ENCODE measurements at places on chromosomes 4 and X.

DNA sequence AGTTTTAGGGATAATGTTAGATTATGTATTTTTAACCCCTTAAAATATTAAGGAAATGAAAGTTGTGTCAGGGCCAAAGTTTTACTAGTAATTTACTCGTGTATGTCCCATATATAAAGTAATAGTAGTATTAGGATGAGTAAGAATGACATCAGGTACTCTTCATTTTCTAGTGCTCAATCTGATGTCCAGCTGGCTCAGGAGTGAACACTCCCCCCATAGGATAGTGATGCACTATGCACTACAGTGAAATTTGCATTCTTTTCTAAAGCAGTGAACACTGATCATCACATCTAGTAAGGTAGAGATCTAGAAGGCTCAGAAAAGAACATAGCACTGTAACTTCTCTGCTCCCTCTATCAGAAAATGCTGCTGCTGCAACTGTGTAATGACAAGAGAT lies 409.7 kb downstream of the GLUD2 start:
- no peak for DNase-seq

- DNase-seq: no peak
Observed at GRCh38 chr4:178812866-178813265, 1370.6 kb upstream of the AGA start.

- DNase-seq: no peak
Observed at GRCh38 chr4:164056426-164057142, 562.1 kb downstream of the TMA16 start.

GRCh38 chr4:119726505-119726904 lies 97.9 kb upstream of the PDE5A start:
- DNase-seq: no peak

- DNase-seq: no peak
Observed at GRCh38 chr4:14520171-14520570, 482.1 kb upstream of the CPEB2 start.

DNA sequence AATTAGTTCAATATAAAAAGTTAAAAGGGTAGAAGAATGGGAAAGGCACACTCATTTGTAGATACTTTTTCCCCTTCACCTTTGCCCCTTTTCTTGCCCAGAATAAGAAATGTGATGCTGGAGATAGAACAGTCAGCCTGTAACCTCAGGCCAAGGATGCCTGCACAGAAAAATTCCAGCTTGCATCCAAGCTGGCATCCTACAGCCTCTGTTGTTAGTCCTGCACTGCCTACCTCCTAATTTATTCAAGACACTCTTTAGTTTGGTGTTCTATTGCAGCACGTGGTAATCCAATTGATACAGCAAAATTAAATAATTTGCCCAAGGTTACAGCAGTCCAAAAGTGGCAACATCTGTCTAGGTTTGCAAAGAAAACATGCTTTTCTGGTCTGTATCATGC lies 9.7 kb upstream of the USO1 start:
- no peak for DNase-seq

- DNase-seq: no peak
Observed at GRCh38 chrX:48936429-48937053, 17.7 kb upstream of the PIM2 start.

DNA sequence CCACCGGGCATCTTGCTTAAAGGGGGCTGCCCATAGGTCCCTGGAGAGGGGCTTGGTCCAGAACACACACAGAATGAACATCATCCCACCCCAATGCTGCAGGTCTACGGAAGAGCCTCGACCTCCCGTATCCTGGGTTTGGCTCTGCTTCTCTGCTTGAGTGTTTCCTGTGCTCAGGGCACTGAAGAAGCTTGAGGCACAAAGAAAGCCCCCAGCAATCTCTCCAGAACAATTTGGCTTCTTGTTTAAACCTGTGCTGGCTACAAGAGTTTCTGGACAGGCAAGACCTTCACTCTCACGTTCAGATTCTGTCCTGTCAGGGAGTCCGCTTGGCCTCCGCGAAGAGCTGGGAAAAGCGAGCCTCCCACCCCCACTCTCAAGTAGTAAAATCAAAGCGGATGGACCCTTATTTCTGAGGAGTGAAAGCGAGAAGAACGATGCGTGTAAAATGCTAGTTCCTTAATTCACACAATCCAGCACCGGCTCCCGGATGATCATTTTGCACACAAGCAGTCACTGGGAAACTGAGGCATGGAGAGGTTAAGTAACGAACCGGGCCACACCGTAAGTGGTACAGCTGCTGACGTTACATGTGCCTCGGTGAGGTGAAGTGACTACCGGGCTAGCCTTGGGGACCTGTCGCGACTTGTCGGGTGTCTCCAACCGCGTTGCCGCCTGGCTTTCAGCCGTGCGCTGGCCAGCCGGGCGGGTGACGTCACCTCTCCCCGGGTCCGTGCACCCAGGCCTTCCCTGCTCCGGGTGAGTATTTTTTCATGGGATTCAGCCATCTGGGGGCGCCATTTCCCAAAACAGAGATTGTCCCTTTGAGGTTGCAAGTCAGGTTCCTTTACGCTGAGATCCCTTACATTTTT lies 3.1 kb upstream of the SFRP2 start:
- no peak for DNase-seq

DNA sequence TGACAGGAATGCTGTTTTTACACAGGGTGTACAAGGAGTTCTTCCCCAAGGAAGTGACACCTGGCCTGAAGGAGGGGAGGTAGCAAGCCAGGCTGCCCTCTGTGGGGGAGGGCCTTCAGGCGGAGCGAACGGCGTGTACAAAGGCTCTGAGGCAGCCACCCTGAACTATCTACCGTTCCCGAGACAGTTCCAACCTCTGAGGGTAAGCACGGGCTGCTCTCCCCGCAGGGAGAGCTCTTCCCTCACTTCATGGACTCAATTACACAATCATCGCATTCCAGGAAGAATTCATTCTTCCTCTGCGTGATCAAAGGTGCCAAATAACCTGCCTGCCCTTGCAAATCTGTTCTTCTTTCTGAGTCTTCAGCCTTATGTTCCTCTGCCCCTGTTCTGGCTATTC lies 4.8 kb downstream of the ELK1 start:
- DNase-seq: no peak

GRCh38 chrX:115906276-115906675 lies 264.3 kb upstream of the AGTR2 start:
- DNase-seq: no peak

DNA sequence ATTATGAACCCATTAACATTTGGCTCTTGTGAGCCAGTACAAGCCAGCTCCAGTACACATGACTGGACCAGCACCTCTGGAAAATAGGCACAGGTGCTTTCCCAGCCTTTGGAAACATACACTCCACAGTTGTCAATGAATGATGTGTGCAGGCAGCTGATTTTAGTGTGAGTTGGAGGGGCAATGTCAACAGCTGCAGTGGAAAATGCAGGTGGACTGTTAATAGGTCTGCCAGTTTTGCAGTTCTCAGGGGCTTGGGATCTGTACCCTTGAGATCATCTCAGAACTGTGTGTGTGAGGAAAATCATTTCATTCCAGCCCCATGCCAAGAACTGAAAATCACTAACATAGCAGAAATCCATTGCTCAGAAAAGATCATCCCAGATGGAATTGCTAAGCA lies 81.7 kb upstream of the CHRDL1 start:
- no peak for DNase-seq

- DNase-seq: no peak
Observed at GRCh38 chr4:147175460-147176025, 229.9 kb upstream of the TTC29 start.

GRCh38 chr4:188254211-188254610 lies 115.0 kb downstream of the TRIML1 start:
- no peak for DNase-seq

- no peak for DNase-seq
Observed at GRCh38 chr4:111985426-111985825, 159.8 kb upstream of the FAM241A start.

DNA sequence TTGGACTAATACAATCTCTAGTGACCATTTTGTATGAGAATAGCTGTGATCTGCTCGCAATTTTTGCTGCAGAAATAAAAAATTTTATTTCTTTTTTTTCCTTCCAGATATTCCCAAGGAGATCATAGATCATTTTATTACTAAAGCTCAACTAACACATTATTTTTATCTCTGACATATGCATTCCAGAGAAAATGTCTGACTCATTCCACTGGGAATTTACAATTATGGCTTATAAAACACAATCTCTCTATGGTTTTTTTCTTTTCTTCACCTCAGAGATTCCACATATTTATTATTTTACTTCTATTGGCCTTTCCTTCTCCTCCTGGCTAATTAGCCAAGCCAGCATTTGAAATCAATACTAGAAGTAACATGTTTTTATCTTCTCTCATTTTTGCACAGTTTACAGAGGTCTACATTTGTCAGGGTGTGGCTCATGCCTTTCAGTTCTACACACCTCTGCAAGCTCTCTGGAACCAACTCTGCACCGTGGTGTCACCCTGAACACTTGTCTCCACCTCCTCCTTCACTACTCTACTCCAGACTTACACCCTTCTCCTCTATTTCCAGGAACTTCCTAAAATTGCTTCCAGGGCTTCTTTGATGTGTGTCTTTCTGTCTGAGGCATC lies 59.8 kb upstream of the GPM6A start:
- DNase-seq: no peak

DNA sequence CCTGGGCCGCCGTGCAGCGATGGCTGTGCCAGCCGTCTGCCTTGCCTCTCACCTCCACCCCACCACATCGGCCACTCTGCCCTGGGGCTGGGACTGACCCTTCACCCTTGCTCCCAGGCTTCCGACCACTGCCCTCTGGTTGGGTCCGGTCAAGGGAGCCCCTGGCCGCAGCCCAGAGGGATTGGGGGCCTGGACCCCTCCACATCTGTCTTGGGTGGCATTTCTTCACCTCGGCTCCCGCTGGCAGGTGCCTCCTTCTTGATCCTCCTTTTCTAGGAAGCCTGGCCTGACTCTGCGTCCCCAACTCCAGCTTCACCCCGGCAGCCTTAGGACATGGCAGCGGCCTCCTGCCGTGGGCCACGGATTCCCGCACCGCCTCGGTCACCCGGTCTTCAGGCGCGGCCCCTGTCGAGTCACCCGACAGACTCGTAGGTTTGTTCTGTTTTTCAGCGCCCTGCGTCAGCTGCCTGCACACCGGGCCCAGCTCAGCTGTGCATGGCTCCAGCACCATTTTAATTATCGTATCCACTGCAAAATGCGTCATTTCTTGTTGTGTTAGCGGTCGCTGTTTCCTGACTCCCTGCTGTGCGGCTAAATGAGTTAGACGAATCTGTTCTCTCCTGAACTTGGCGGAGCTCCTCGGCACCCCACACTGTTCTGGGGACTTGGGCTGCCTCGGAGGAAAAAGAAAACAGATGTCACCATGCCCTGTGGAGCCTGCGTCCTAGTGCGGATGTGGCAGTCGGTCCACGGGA lies 124.0 kb downstream of the FAM53A start:
- no peak for DNase-seq

GRCh38 chr4:14700544-14700943 lies 301.7 kb upstream of the CPEB2 start:
- DNase-seq: no peak

GRCh38 chrX:120302434-120302833 lies 8.8 kb downstream of the TMEM255A start:
- no peak for DNase-seq

GRCh38 chrX:20240201-20240600 lies 26.5 kb downstream of the RPS6KA3 start:
- no peak for DNase-seq

GRCh38 chrX:24619647-24620046 lies 27.5 kb downstream of the PCYT1B start:
- no peak for DNase-seq

GRCh38 chr4:152014280-152014679 lies 253.5 kb upstream of the GATB start:
- no peak for DNase-seq

Data from activated CD8-positive, alpha-beta memory T cell treated with anti-CD3 and anti-CD28 coated beads for 1 hour (primary cell).